Left colon (tissue), 2 donors: ENCODE measurements at places on chromosomes 6 and 20. TPM values are rescaled to one million over a fixed set of nuclear protein-coding genes. Genes with fewer than 3 reads are reported as not detected.

The SLC22A2 gene
- total RNA-seq, result not detected

The PNLDC1 gene
- not detected for total RNA-seq

DNA sequence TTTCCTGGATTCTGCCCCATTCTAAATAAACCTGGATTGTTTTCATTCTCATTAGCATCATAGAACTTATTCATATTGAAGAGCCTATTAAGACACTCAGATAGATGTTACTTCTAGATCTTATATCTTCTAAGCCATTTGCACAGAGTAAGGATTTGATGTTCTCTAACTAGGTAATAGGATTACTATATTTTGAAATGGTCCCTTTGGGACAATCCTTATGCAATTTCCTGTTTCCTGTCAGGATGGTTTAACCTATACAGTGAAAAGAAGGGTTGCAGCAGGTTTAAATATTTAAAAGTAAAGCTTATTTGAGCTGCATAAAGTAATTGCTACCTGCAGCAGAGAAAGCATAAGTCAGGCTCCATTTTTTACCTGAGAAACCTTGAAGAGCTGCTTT lies 860.1 kb downstream of the TFAP2A start:
- DNase-seq, result no peak

DNA sequence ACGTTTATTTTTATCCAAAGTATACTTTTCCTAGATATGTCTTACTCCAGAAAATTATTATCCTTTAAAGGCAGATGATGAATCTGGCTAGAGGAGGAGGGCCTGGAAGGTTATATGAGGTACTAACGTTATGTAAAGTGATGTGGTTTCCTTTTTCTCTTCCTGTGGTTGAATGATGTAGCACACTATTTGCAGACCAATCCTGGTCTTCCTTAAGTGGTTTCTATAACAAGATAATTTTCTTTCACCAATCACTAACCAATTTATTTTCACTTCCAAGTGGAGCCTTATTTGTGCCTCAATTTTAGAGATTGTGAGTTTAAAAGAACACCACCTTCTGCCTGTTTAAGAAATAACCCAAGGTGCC lies 154.6 kb upstream of the SOX4 start:
- no peak for DNase-seq

DNA sequence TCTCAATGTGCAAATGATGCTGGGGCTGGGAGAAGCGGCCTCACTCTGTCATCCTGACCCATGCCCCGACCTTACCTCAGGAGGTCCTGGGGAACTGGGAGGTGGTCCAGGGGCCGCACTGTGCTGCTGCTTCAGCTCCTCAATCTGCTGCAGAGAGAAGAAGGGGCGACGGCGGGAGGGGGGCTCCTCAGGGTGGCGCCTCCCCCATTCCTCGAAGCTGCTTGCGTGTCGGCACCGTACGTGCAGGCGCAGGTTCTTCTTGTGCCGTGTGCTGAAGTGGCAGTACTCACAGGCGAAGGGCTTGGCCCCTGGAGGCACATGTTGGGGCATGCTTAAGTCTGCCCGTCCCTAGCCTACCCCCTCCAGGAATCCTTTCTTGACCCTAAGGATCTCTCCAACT lies 12.9 kb downstream of the ZNF335 start:
- no peak for DNase-seq

- DNase-seq, result no peak
These were observed 11.1 kb downstream of the GLP1R start for GRCh38 chr6:39059496-39060310.

DNA sequence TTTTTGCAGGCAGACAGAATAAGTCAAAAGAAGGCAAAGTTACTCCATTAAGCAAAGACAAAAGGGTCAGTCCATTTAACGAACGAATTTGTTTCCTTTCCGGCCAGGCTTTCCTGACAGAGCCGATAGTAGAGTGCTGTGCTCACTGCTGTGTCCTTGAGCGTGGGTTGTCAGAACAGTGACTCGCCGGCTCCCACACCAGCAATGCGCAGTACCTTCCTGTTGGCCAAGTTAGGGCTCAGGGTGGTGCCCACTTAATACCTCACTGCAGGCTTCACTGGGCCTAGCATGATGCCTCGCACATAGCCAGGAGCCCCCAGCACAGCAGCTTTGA lies 294.7 kb downstream of the FOXC1 start:
- DNase-seq, result no peak

DNA sequence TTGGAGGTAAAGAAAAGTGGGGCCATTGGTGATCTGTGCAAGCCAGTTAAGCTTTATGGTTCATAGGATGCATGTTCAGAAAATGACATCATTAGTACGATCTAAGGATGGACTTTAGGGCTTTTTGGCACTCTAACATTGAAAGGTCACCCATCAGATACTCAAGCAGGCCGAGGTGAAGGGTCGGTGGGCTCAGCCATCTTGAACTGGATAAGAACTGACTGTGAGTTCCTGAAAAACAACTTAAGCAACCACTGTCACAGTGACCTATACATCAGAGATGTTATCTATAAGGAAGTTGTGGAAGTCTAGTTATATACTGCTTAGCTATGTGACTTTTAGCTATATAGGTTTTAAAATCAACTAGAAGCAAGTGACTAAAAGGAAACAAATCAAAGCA lies 13.0 kb upstream of the ITCH start:
- DNase-seq, result no peak
